ENCODE measurements at places on chromosomes 1 and 21. TPM values are rescaled to one million over a fixed set of nuclear protein-coding genes. Genes with fewer than 3 reads are reported as not detected.

USP33 gene
- total RNA-seq: 65.3 TPM

SYCP1 gene
- not detected for total RNA-seq

TFAP2E gene
- 6.4 TPM for total RNA-seq

NUP210L gene
- not detected for total RNA-seq

PAPPA2 gene
- total RNA-seq: 0.25 TPM

ESPN gene
- 77.1 TPM for total RNA-seq

FAM3B gene
- 2.9 TPM for total RNA-seq

DNA sequence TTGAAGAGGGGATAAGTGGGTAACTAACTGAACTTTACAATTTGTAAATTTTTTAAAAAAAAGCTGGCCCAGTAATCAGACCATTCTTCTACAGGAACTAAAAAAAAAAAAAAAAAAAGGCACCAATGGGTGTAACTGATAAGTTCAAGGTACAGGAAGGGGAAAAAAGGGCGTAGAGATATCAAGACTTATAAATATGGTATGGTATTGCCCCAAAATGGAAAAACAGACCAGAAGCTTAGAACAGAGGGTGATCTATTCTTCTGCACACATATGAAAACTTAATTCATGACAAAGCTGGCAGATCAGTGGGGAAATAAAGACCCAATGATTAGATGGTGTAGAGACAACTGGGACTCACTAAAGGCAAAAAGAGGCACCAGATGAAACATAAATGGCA is 58.9 kb downstream of the LHX4 start:
- H3K4me3 ChIP-seq: no peak overlapping the region
- no peaks in the 10 kb centered on the region for H3K27me3 ChIP-seq
- H3K36me3 ChIP-seq: peaks cover 14% of the 10 kb centered on the region
- no peaks in the 10 kb centered on the region for H3K4me1 ChIP-seq
- no peak for DNase-seq
- no peak overlapping the region for H3K27ac ChIP-seq

DNA sequence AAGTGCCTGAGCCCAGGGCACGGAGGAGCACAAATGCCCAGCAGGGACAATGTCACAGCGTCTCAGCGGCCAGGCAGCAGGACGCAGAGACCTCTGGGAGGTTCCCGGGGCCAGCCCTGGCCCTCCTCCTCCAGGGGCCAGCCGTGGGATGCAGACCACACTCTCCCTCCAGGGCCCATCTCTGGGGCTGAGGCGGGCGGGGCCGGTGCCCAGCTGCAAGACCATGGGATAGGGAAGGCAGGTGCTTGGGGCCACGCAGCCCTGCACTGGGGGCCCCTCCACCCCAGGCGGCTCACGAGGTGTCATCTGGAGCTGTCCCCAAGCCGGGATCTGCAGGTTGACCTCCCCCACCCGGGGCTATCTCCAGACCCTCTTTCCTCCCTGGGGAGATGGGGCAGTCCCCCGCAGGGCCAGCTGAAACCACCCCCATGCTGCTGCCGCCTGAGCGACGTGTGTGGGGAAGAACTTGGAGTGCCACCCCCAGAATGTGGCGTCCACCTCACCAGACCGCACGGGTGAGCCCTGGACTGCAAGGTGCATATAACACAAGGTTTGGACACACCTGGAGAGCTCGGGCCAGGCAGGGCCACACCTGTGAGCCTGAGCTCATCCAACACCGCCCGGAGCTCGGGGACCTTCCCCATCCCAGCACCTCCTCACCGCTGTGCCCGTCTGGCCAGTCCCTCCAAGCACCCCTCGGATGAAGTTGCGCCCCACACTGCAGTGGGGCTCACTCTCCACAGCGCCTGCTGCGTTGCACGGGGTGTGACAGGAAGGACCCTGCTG is 4.1 kb upstream of the TTLL10 start:
- H3K27ac ChIP-seq: no peak overlapping the region
- peaks cover 14% of the 10 kb centered on the region for H3K4me1 ChIP-seq
- no peak overlapping the region for H3K4me3 ChIP-seq
- H3K36me3 ChIP-seq: no peaks in the 10 kb centered on the region
- no peak for DNase-seq

GRCh38 chr1:96466842-96467241 is 254.7 kb upstream of the PTBP2 start:
- no peak for DNase-seq
- H3K4me1 ChIP-seq: no peaks in the 10 kb centered on the region
- H3K27me3 ChIP-seq: no peaks in the 10 kb centered on the region

DNA sequence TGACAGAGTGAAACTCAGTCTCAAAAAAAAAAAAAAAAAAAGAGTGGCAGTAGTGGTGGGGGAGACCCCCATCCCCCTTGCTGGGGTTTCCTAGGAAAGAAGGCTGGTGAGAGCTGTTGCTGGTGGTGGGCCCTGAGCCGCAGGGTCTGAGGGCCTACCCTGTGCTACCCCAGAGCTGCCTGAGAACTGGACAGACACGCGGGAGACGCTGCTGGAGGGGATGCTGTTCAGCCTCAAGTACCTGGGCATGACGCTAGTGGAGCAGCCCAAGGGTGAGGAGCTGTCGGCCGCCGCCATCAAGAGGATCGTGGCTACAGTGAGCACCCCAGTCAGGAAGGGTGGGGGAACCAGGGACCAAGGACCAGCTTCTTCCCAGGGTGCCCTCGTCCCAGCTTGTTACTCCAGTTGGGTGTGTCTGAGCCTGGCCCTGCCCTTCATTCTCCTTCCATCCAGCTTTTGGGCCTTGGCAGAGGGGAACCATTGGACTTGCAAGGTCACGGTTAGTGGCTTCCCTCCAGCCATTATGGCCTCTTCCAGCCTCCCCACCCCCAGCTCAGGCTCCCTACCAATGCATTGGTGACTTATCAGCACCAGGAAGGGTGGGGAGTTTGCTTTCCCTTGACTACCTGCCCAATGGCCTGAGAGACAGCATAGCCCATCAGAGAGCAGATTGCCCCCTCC is 10.5 kb downstream of the LDLRAP1 start:
- no peak overlapping the region for H3K4me3 ChIP-seq
- H3K4me1 ChIP-seq: peaks cover 68% of the 10 kb centered on the region
- H3K27ac ChIP-seq: no peak overlapping the region
- no peak for DNase-seq
